ENCODE measurements at places on chromosomes 5 and 9.

GRCh38 chr9:90271707-90272106, 370.9 kb downstream of the DIRAS2 start:
- DNase-seq: no peak

GRCh38 chr9:77595426-77596095, 52.6 kb downstream of the GNA14 start:
- no peak for DNase-seq

DNA sequence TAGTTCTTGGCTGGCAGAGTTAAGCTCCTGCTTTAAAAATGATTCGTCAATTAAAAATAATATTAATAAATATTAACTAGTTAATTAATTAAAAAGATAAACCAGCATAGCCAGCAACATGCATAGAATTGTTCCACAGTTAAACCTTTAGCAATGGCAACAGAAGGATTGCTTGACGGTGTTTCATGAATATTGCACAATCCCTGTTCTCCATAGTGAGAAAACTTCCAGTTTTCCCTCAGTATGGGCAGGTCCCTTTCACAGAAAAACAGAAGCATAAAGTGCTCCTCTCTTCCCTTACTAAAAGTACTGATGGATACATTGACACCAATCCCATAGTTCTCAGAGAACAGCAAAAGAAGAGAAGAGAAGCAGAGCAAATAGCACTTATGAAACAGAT, 71.4 kb upstream of the CAST start:
- DNase-seq: no peak

DNA sequence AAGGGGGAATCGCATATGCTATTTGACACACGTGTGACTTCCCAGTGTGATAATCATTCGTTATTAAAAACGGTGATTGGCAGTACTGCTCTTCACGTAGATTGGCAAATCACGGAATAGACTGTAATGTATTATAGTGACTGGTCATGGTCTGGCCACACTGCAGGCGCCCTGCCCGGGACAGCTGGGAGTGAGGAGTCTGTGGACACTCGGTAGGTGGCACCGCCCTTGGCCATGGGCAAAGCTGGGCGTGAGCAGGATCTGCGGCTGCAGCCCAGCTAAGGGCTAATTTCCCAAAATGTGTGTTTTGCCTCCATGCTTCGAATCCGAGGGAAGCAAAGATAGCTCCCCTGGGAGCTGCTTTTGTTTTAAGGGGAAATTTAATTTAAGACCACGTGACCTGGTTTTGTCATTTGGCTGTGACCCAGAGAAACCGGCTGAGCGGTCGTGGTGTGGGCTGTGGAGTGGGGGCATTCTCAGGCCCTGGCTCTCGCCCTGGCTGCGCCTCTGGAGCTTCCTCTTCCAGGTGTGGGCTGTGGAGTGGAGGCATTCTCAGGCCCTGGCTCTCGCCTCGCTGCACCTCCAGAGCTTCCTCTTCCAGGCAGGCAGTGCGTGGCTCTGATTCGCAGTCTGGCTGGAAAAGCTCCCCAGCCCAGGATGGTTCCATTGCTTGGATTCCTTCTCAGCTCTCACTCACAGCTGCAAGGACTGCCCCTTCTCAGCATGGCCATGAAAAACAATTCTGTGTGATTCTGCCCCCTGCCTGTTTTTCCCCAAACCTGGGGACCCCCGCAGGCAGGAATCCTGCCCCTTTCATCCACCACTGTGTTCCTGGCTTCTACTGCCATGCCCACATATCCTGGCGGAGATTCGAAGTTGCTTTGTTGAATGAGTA, 131.1 kb downstream of the OLFM1 start:
- no peak for DNase-seq

GRCh38 chr9:94086486-94087345, 2.5 kb downstream of the PTPDC1 start:
- no peak for DNase-seq

DNA sequence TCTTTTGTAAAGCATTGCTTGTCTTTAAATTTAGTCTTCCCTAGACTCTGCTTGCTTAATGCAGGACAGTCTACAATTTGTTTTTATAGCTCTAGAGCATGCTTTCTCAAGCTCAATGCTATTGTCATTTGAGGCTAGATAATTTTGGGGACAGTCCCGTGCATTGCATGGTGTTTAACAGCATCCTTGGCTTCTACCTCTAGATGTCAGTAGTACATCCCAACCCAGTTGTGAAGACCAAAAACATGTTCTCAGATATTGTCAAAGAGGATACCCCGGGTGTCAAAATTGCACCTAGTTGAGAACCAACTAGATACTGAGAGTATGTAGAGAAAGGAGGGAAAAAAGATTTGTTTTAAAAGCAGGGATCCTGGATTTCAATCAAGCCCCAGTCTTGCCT, 277.5 kb downstream of the CEMIP2 start:
- DNase-seq: no peak

Data from stimulated activated CD4-positive, alpha-beta T cell treated with anti-CD3 and anti-CD28 coated beads, Interleukin-1b, Interleukin-23, amount 100 ng/mL, for 1 hour (primary cell).